ENCODE measurements at places on chromosomes 1 and 21.

DNA sequence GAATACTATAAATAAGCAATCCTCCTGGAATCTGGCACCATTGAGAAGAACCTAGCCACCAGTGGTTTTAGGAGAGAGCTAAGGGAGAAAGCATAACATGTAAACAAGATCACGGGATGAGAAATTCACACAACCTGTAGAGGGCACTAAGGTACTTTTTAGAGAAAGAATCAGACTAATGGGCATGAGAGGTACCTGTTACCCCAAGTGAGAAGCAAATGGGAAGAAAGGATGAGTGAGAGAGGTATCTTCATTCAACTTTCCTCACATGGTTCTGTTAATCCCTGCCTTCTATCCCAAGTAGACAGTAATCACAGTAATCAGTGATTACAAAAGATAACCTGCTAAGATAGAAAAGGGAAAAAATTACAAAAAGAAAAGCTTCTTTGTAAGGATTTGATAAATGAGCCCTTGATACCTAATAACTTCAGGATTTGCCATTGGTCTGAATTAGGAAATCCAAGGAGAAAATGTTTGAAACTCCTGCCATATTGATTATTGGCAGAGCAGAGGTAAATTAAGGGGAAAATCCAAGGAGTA is 251.1 kb upstream of the ADGRL2 start:
- peak; percentile 32 for DNase-seq

- DNase-seq: no peak
These were observed 17.0 kb upstream of the L1TD1 start for GRCh38 chr1:62177621-62178020.

- no peak for DNase-seq
These were observed 12.2 kb downstream of the TMEM53 start for GRCh38 chr1:44661781-44662682.

DNA sequence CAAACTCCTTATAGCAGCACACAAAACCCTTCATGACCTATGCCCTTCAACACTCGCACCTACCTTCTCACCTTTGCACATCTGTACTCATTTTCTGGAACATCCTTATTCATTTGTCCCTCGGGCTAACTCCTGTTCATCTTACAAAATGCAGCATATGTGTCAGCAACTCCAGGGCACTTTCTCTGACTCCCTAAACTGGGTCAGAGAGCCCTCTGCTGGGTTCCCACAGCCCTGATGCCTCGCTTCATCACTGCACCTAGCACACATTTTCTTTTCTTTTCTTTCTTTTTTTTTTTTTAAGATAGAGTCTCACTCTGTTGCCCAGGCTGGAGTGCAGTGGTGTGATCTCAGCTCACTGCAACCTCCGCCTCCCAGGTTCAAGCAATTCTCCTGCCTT is 54.0 kb downstream of the RAB3B start:
- DNase-seq: no peak

- DNase-seq: no peak
These were observed 111.4 kb upstream of the VANGL1 start for GRCh38 chr1:115530407-115530806.

GRCh38 chr21:29185172-29185571 is 54.7 kb downstream of the MAP3K7CL start:
- DNase-seq: no peak

DNA sequence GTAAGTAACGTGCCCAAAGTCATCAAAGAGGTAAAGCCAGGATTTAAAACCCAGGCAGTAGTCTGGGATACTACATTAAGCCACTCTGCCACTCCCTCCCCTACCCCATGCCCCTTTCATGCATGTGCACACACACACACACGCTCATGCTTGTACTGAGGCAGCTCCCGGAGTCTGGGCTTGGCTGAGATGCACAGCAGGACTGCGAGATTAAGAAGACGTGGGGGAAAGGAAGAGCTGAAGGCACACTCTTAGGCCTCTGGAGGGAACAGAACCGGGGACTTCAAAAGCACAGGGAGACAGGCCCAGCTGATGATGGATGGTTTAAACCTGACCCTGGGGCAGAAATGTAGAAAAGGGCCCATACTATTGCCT is 98.3 kb downstream of the GLIS1 start:
- no peak for DNase-seq

GRCh38 chr1:222634180-222635013 is 16.5 kb downstream of the MIA3 start:
- peak; percentile 55 for DNase-seq
